ENCODE measurements at places on chromosomes 3 and 15.

- DNase-seq: no peak
Observed at GRCh38 chr15:51371266-51371665, 29.8 kb downstream of the GLDN start.

- DNase-seq: no peak
Observed at GRCh38 chr15:90915808-90916440, 12.8 kb downstream of the MAN2A2 start.

GRCh38 chr3:160012108-160012507, 23.5 kb downstream of the IL12A start:
- no peak for DNase-seq

DNA sequence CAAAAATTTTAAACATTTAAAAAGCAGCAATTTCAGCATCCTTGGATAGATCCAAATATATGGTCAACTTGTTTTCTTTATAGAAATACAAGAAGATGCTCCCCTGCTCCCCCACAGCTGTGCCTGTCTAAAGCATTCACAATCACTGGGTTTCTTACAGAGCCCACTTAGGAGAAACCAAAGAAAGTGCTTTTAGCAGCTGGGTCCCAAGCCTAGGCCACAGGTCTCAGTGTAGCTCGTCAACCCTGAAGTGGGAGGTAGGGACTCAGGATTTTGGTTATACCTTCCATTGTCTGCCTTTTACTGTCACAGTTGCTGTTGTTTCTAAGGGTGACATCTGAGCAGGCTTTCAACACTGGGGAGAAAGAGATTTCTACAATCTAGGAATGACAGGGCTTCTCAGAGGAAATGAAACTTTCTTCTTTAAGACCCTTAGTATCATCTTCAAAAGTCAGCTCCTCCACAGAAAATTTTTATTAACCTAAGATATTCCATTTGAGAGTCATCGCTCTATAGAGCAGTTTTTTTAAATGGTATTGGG, 199.3 kb upstream of the CMC1 start:
- no peak for DNase-seq

- no peak for DNase-seq
Observed at GRCh38 chr3:18153571-18154173, 271.5 kb downstream of the SATB1 start.

GRCh38 chr3:50276762-50277101, 2.2 kb upstream of the LSMEM2 start:
- DNase-seq: no peak

DNA sequence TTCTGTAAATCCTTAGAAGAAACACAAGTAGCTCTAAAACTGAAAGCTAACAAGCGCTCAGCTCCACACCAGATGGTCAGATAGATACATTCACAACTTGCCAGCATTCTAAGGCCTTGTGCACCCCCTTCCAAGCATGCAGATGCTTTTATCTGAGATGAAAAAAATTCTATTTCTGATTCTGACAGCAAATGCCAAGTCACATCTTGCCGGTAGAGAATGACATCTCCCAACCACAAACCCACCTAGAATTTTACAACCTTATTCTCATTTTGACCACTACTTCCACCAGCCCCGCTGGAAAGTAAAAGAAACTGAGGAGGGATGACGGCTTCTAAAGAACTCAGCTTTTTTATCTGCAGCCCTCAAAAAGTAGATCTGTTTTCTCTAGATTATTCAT, 57.7 kb downstream of the SUMF1 start:
- no peak for DNase-seq

DNA sequence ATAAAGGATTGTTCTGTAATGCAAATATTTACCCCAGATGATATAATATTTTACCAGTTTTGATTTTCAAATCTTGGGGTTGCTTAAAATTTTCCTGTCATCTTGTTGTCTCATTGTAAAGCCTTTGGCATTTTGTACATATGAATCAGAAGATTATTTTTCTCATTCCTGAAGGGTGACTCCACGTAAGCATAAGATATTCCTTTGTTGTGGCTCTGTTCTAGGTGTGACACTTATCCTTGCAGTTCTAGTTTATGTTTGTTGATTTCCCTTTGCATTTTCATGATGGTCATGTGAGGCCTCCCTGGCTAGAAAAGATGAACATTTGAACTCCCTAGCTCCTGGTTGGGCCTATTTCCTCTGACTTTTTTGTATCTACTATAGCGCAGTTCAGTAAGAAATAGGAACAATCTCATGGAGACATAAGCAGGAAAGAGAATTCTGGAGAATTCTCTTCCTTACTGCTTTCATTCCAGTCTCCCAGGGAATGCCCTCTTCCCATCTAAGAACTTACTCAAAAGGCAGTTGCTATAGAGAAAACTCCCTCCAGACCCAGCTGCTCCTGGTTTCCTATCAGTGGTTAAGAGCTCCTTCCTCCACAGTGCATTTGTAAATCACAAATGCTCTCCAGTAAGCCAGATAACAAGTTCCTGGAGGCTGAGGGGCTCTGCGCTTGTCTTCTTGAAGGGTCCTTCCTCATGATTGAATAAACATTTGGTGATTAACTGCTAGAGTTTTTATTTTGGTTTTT, 124.7 kb downstream of the WNT5A start:
- DNase-seq: no peak

DNA sequence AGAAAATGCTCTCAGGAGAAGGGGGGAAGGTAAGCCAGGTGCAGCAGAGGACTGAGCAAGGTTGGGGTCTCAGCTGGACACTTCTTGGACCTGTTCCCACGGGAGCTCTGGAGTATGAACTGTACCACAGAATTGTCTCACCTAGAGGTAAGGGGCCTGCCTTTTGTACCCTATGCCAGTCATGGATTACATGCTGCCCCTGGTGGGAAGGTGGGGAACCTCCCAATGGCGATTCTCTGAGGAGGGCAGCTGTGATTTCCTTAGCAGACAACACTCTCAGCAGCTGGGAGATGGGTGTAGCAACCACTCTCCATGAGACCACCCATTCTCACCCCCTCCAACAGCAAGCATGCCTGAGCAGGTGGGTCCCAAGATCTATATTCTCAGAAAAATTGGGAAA, 329.4 kb upstream of the CTNNB1 start:
- DNase-seq: no peak

- no peak for DNase-seq
Observed at GRCh38 chr3:186824430-186825139, 17.9 kb upstream of the ADIPOQ start.

DNA sequence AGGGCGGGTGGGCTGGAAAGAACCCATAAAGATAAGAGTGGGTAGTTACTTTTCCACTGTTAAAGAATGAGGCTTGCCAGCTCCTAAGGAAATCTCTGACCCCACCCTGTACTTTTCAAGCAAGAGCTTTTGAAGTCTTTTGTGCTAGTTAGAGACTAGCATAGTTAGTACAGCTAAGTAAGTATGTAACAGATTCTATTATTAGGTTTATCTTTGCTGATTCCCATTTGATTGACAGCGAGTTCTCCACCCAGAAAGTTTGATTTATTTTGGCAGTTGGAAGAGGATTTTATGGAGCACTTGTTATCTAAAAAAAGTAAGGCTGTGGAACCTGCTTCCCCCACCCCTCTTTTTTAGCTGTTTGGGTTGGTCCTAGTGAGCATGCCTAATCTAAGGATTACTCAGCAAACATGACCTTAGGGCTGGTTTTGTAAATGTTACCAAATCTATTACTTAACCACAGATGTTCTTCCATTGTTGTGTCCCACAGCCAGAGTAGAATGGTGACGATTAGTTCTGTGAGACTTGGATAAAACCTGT, 57.6 kb downstream of the FNDC3B start:
- no peak for DNase-seq

DNA sequence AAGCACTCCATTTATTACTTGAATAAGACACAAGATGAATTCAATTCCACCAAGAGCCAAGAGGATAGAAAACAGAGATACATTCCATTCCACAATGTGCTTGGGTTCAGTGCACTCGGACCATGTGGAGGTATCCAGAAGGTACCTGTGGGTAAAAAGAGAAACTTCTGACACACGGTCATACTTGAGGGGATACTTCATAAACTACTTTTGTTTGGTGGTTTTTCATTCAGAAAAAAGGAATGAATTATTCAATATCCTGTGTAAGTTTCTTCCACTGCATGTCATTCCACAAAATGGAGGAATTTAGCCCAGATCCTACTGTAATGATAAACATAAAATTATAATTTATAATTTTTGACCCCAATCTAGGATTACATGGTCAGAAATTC, 5.7 kb downstream of the TM4SF1 start:
- no peak for DNase-seq

GRCh38 chr3:195040773-195041520, 230.0 kb downstream of the XXYLT1 start:
- no peak for DNase-seq

DNA sequence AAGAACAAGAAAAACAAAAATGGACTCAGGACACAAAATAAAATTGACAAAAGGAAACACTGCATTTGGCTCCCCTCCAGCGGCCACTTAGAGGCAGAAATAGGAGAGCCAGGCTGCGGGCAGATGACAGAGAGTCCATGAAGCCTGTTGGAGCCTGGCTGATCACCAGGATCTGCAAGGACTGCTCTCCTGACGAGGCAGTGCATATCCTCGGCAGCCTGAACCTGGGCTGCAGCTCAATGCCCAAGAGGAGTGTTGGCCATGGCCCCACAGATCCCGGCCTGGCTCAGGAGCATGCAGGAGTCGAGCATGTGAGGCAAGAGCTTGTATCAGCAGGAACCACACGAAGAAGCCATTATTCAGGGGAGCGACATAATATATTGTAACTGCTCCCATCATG, 199.8 kb downstream of the STT3B start:
- no peak for DNase-seq

DNA sequence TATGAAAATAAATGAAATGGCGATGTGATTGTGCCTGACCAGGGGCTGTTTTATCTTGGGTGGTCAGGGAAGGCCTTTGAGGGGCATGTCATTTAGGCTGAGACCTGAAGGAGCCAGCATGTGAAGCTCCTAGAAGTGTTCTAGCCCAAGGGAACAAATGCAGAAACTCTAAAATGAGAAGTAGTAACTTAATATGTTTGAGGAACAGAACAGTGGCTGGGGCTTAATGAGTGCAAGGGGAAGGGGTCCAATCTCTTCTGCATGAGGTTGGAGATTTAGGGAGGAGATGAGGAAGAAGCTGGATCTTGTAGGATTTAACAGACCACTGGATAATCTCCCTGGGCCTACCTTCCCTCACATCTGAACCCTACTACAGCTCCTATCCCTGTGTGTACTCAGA, 110.5 kb downstream of the AKAP13 start:
- no peak for DNase-seq

- no peak for DNase-seq
Observed at GRCh38 chr15:46420990-46421389, 786.2 kb downstream of the SQOR start.

DNA sequence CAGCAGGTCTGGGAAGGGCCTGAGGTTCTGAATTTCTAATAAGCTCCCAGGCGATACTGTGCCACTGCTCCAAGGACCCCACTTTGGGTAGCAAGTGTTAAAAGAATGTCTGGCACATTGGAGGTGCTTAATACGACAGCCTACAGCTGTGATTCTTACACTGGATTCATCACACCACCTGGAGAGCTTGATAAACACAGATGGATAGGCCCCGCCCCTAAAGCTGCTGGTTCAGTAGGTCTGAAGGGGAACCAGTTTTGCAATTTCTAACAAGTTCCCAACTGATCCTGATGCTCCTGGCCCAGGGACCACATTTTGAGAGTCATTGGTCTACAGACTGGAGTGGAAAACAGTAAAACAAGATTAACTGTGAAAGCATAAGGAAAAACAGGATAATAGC, 124.8 kb upstream of the ST8SIA2 start:
- no peak for DNase-seq

DNA sequence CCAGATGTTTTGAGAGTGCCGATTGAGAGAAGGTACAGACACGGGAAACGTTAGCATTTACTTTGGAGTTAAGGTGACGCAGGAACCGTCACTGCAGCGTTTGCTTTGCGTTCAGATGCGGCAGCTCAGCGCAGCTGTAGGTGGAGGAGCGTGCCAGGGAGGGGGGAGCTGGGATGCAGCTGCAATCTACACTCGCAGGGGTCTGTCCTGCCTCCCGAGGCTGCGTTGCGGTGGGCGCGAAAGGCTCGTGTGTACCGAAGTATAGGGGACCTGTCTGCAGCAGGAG, 425 bp upstream of the FYTTD1 start:
- peak; percentile 66 for DNase-seq

DNA sequence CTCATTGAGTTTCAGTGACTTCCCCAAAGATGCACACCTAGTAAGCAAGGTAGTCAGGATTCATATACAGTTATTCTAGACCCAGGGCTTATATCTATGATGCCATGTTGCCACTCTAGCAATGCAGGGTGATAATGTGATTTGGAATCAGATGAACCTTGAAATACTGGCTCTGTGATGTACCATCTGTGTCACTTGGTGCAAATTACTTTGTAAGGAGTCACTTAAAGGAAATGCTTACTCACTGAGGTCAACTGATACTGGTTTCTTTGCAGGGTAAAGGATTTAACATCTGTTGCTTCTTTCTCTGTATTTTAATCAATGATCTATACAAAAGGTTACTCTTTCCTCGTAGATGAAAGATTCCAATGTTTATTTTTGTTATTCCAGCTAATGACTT, 10.8 kb downstream of the ASB14 start:
- no peak for DNase-seq

DNA sequence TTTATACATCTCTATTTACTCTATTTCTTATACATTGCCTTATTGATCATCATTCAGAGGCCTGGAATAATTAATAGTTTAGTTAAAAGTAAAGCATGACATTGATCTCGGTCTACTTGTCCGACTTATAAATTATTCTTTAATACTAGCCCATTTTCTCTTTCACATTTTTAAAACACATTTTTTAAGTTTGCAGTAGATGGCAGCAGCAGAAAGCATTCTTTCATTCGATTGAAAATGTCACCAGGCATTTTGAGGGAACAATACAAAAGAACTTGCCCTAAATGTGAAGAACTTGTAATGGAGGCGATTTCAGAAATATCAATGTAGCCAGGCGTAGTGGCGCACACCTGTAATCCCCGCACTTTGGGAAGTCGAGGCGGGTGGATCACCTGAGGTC, 15.5 kb upstream of the MAP3K13 start:
- no peak for DNase-seq

- no peak for DNase-seq
Observed at GRCh38 chr15:34759347-34759746, 4.5 kb upstream of the GJD2 start.

DNA sequence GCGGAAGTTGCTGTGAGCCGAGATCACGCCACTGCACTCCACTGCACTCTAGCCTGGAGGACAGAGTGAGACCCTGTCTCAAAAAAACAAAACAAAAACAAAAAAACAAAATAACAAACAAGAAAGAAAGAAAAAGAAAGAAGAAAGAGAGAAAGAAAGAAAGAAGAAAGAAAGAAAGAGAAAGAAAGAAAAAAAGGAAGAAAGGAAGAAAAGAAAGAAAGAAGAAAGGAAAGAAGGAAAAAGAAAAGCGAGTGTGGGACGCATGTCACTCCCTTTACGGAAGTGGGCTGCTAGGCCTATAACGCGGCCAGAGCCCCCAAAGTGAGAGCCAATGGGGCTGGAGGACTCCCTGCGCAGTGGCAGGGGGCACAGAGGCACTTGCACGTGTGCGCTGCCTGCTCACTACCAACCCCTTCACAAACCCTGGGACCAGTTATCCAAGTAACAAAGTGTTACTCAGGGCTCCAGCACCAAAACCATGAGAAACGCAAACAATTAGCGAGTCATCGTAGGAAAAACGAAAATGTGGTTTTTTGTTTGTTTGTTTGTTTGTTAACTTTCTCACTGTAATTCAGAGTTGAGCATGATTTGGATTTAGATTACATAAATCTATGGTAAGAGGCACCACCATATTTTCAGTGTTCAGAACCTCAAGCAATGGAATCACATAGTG, 40.8 kb upstream of the ATP1B3 start:
- DNase-seq: no peak

Data from activated CD4-positive, alpha-beta T cell treated with anti-CD3 and anti-CD28 coated beads, Interleukin-2, amount 10 ng/mL, durations not matched to agents 7 days and 5 days (primary cell).